ENCODE measurements at places on chromosomes 13 and 19.

DNA sequence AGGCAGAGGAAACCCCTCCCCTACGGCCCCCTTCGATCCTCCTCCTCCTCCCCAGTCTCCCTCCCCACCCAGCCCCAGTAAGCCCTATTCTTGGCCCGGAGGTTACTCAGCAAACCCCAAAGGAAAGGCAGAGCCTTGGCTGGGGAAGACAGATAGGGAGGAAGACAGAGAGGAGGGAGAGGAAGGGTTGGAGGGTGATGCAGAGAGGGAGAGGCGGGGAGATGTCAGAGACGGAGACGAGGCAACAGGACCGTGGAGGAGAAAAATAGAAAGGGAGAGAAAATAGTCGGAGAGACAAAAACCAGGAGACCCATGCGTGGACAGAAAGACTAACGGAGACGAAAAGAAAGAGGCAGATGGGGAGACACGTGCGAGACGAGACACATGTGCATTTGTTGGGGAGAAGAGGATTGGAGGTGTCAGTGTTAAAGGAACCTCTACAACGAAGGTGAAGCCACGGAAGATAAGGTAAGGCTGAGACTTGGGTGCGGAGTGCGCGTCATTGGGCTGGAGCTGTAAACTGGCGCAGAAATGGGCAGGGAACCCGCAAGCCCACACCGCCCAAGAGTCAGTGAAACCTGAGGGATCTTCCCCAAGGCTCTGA lies 2.9 kb downstream of the TGFB1 start:
- DNase-seq, result no peak

- no peak for DNase-seq
These were observed 68.2 kb downstream of the COL4A1 start for GRCh38 chr13:110238818-110239195.

DNA sequence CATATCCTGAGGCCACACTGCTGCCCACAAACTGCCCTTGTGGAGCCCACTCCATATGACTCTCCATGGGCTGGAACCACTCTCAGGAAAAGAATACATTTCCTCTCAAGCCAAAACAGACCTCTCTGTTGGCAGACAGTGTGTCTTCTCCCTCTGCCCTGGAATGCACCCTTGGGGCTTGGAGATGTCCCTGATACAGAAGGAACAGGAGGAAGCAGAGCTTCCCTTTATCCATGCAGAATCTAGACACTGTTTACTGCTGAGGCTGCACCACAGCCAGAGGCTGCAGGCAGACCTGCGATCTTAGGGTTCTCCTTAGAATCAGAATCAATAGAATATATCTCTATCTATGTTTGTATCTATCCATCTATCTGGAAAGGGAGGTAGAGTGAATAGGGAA lies 26.8 kb upstream of the CYP4F8 start:
- DNase-seq, result no peak

- no peak for DNase-seq
These were observed 1146.9 kb downstream of the OLFM4 start for GRCh38 chr13:54175466-54175865.

GRCh38 chr13:30186634-30187415 lies 120.5 kb downstream of the KATNAL1 start:
- DNase-seq, result no peak

All from GM04504 (cell line).